Activated CD8-positive, alpha-beta memory T cell treated with anti-CD3 and anti-CD28 coated beads for 1 hour (primary cell): ENCODE measurements at places on chromosomes 16 and 17.

DNA sequence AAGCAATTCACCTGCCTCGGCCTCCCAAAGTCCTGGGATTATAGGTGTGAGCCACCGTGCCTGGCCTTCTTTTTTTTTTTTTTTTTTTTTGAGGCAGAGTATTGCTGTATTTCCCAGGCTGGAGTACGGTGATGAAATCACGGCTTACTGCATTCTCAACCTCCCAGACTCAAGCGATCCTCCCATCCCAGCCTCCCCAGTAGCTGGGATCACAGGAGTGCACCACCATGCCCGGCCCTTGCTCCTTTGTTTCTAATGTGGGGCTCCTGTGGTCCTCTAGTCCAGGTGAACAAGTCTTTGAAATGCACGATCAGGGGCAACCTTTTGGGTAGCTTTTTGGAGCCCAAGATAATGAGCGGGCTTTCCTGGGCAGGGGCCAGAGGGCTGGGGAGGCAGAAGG lies 23.2 kb downstream of the CMIP start:
- DNase-seq: no peak

DNA sequence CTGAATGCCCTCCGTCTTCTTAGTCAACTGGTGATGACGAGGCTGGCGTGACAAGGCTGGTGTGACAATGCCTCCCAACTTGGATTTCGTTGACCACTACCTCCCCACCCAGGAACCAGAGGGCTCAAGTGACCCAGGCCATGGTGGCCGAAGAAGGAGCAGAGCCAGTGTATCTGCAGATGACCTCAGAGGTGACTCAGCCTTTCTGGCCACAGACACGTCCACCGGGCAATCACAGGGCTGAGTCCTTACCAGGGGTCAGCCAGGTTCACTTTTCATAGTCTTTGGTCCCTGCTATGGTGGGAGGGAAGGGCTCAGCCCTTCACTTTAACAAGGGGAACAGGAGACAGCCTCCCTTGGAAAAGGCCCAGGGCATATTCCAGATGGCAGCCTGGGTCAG lies 116.3 kb downstream of the MAF start:
- DNase-seq: no peak

- DNase-seq: no peak
These were observed 31.9 kb upstream of the ANKFN1 start for GRCh38 chr17:56121191-56122051.

- no peak for DNase-seq
These were observed 47.7 kb downstream of the TUBD1 start for GRCh38 chr17:59844884-59845594.

DNA sequence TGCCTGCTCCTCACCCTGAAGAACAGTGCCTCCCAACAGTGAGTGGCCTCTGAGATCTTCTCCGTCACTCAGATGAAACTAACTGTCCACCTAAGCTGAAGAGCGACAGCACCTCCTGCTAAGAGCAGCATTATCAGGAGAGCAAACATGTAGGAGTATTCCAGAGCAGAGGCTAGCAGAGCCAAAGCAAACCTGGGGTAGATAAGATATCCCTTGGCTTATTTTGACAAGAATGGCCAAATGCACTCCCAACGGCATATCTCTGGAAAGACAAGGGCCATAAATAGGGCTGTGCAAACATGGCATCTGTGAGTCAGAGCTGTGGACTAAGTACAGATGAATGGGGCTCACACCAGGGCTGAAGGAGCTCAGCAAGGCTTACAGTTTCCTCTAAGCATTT lies 96.3 kb downstream of the NDEL1 start:
- DNase-seq: no peak

DNA sequence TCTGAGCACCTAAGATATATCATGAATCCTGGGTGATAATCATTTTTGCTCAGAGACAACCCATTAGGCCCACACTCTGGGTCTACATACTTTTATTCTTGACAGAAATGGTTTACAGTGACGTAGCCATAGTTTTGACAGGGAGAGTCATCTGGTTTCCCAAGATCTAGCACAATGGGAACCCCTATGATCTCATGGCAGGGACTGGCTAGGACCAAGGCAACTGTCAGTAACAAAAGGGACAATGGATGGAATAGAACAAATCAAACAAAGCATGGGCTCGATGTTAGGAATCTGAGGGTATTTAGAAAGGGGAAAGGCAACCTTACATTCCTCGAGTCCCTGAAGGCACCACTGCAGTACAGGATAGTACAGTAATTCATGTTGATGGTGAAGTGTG lies 20.5 kb downstream of the CFAP97D1 start:
- no peak for DNase-seq

- DNase-seq: no peak
These were observed 50.1 kb downstream of the KLHDC4 start for GRCh38 chr16:87715658-87716057.

GRCh38 chr16:56607109-56607618 lies 1.2 kb upstream of the MT2A start:
- no peak for DNase-seq

- no peak for DNase-seq
These were observed 46.3 kb downstream of the COG7 start for GRCh38 chr16:23406546-23407240.

DNA sequence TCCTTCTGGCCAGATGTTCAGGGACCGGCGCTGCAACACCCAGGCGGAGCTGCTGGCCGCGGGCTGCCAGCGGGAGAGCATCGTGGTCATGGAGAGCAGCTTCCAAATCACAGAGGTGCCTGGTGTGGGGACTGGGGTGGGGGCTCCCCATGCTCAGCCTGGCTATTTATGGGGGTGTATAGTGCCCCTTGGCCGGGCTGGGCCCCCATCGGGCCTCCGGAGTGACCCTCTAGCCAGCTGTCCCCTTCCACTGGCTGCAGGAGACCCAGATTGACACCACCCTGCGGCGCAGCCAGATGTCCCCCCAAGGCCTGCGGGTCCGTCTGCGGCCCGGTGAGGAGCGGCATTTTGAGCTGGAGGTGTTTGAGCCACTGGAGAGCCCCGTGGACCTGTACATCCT lies 6.1 kb downstream of the ITGB4 start:
- no peak for DNase-seq

DNA sequence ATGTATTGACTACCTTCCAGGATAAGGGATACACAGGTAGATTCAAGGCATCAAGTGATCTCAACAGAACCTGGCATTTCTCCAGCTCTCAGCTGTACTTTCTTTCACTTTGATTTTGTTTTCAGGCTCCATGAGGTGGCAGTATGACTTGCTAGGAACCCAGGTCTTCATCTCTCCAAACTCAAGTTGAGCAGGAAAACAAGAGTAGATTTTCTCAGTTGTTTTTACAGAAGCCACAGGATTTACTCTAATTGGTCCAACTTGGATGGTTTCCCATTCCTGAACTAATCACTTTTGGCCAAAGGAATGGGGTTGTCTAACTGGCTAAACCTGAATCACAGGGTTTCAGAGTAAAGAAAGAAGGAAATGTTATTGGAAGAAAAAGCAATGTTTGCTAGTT lies 146.6 kb downstream of the TRIM37 start:
- no peak for DNase-seq

- no peak for DNase-seq
These were observed 13.0 kb upstream of the GSE1 start for GRCh38 chr16:85600078-85600477.

GRCh38 chr16:74281300-74281699 lies 15.3 kb upstream of the PSMD7 start:
- no peak for DNase-seq
